ENCODE measurements at places on chromosomes 1 and 21. TPM values are rescaled to one million over a fixed set of nuclear protein-coding genes. Genes with fewer than 3 reads are reported as not detected.

The TSPAN2 gene
- 0.44 TPM for total RNA-seq

The SPATA46 gene
- total RNA-seq, result not detected

The REN gene
- 0.40 TPM for total RNA-seq

The TPR gene
- total RNA-seq, result 48.3 TPM

The SLC66A1 gene
- 24.4 TPM for total RNA-seq

The PLPPR4 gene
- not detected for total RNA-seq

Measured in mammary microvascular endothelial cell (primary cell).